ENCODE measurements at places on chromosomes 11 and 22.

DNA sequence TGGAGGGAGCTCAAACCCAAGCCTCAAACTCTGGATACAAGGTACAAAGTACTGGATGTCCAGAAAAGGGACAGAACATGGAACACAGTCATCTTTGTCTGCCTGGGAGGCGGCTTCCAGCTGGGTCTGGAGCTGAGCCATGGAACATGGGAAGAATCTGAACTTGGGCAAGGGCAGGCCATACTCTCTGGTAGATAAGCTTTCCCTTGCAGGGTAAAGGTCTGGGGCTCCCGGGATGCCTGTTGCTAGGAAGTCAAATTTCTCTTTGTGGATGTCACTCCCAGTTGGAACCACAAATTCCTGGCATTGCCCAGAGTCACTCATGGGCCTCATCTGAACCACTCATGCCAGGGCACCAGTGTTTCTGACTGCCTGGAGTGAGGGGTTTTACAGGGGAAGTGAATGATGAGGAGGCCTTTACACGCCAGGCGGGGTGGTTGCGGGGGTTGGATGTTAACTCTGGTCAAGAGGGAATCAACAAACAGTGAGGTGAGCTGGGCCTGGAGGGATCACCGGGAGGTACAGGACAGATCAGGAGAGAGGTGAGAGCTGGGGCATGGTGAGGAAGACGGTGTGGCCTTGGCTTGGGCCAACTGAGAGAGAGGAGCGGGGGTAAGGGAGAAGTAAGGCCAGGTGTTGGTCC, 5.7 kb downstream of the FTH1 start:
- DNase-seq, result no peak

GRCh38 chr22:39721206-39722031, 150.9 kb downstream of the CACNA1I start:
- DNase-seq, result no peak

GRCh38 chr11:98107736-98108135, 913.0 kb upstream of the CNTN5 start:
- peak; percentile 92 for DNase-seq

- no peak for DNase-seq
Measured at GRCh38 chr11:123736769-123737168, 4.7 kb downstream of the ZNF202 start.

DNA sequence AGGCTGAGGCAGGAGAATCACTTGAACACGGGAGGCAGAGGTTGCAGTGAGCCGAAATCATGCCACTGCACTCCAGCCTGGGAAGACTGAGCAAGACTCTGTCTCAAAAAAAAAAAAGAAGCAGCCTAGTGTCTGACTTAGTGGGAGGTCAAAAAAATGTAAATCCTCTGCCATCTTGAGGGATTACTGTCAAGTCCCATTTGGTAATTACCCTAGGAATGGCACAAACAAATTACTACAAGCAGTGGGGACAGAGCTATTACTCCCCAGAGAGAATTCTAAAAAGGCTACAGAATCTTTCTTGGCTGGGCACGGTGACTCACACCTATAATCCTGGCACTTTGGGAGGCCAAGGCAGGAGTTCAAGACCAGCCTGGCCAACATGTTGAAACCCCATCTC, 3.8 kb downstream of the SERPING1 start:
- no peak for DNase-seq

- DNase-seq, result no peak
Measured at GRCh38 chr11:7874056-7874455, 57.0 kb downstream of the OR10A6 start.

- no peak for DNase-seq
Measured at GRCh38 chr11:110261195-110262071, 35.0 kb downstream of the RDX start.

GRCh38 chr11:119109843-119110242, 2.7 kb downstream of the C2CD2L start:
- no peak for DNase-seq

Measured in NCI-H1105 (cell line).